ENCODE measurements at places on chromosomes 13 and 19.

DNA sequence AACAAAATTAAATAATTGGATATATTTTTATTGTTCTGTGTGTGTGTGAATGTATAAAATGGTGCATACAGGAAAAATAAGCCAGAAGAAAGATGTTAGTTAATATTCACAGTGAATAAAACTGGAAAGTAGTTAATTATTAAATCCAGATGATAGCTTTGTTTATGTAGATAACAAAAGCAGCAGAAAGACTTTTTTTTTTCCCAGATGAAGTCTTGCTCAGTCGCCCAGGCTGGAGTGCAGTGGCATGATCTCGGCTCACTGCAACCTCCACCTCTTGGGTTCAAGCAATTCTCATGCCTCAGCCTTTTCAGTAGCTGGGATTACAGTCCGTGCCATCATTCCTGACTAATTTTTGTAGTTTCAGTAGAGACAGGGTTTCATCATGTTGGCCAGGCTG is 140.1 kb downstream of the ZNF486 start:
- DNase-seq = no peak

GRCh38 chr13:47898080-47898479 is 103.0 kb downstream of the SUCLA2 start:
- no peak for DNase-seq

- no peak for DNase-seq
Observed at GRCh38 chr19:47020132-47020805, 632 bp downstream of the NPAS1 start.

DNA sequence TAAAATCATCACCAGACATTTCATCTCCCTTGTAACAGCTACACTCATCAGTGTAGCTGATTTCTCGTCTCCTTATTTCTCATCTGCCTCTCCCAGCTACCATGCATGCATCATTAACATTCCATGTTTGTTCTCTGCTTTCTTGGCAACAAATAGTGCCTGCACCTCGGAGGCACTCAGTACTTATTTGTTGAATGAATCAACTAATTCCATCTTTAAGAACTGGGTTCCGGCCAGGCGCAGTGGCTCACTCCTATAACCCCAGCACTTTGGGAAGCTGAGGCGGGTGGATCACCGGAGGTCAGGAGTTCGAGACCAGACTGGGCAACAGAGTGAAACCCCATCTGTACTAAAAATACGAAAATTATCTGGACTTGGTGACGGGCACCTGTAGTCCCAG is 63.9 kb upstream of the GTF3A start:
- no peak for DNase-seq

- peak; percentile 81 for DNase-seq
Observed at GRCh38 chr19:11179716-11180297, 17.5 kb downstream of the KANK2 start.

GRCh38 chr13:101059793-101060192 is 356.5 kb downstream of the NALCN start:
- no peak for DNase-seq

- no peak for DNase-seq
Observed at GRCh38 chr13:109529964-109530363, 256.4 kb downstream of the IRS2 start.

DNA sequence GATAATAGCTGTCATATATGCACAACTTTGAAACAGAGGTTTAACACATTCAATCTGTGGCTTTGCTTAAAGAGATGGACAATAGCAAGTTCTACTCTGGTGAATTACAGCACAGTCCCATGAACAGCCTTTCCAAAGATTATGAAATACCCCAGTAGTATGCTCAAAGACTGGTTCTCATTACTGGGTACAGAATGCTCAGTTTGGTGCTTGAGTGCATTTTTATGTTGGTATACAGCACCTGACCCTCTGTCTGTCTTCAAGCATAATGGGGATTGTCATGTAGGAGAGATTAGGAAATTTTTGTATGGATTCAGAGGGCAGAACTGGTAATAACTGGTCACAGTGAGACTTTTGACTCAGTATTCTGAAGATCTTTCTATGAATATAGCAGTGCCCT is 7.6 kb downstream of the LMO7 start:
- no peak for DNase-seq

GRCh38 chr19:2365201-2365970 is 5.3 kb downstream of the TMPRSS9 start:
- DNase-seq = no peak

DNA sequence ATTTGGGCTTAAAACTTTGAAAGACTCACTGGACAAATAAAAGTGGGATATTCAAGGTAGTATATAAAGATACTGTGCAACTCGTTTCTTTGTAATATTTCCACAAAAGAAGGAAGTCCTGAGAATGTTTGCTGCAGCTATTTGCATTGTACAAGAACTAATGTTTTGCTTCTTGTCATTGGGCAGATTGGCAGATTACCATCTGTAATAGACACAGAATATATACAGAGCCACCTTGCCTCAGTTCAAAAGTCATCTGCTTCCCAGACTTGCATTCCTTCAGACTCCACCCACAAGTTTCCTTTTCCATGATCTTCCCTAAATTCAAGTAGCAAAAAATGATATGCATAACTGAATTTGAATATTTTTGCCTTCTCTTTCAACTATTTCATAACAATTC is 145.1 kb downstream of the EFNB2 start:
- DNase-seq = no peak

GRCh38 chr13:108154421-108154858 is 60.9 kb downstream of the LIG4 start:
- DNase-seq = no peak

- no peak for DNase-seq
Observed at GRCh38 chr13:53160211-53160610, 131.6 kb downstream of the OLFM4 start.

DNA sequence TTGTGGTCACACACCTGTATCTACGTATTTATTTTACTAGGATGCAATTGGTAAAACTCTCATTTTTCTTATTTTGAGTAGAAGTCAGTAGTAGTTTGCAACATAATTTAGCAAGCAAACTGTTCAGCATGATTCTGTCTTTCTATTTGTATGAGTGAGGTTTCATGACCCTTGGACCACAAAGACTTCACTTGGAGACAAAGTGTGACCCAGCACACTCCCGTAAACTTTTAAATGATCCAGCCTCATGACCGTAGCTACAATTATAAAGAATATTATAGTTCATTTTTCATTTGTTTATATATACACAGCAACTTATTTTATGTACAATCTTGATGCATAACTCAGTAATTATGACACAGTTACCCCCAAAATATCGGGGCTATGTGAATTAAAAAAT is 86.5 kb downstream of the ERCC5 start:
- no peak for DNase-seq

DNA sequence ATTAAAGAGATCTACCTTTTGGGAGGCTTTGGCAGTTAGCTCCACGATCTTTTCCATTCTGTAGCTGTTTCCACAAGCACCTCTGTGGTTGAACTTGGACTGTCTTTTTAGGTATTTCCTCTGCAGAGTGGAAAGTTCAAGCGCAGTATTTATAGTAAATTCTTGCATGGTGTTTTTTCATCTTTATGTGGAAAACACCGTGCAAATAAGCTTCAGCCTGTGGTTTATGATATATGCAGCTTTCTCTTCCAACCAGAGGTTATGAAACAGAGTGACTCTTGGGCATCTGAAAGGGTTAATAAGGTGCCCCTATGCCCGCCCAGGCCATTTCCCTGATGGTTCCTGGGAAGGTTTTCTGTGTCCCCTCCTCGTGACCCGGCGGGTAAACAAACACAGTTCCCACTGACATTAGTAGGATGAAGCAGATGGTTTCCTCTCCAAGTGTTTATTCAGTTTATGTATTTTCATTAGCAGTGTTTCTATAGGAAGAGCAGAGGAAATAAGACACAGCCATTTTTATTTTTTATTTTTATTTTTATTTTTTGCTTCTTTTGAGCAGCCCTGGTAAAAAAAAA is 39.7 kb upstream of the RNF113B start:
- no peak for DNase-seq

- DNase-seq = no peak
Observed at GRCh38 chr19:4379383-4380253, 20.7 kb downstream of the SH3GL1 start.

- no peak for DNase-seq
Observed at GRCh38 chr19:6446452-6446851, 12.9 kb upstream of the SLC25A41 start.

Data from suppressor macrophage treated with lipopolysaccharide for 1 hour (primary cell).